Epithelial cell of umbilical artery (primary cell): ENCODE measurements at places on chromosomes 5 and 9. TPM values are rescaled to one million over a fixed set of nuclear protein-coding genes. Genes with fewer than 3 reads are reported as not detected.

Gene ANKRD33B
- 3.2 and 7.4 TPM in 2 replicates for total RNA-seq

Gene BHMT2
- 0.61 TPM in 1 of 2 replicates, not detected in the other for total RNA-seq

Gene SKIC3
- total RNA-seq, result 123 and 134 TPM in 2 replicates

Gene POU5F2
- total RNA-seq, result 0.32 and 0.61 TPM in 2 replicates

Gene PCDHGB3
- 0.46 and 1.3 TPM in 2 replicates for total RNA-seq

Gene HTR1A
- not detected in 2 replicates for total RNA-seq
